NCI-H1694 treated with DMSO at 0.1 percent for 48 hours (cell line): ENCODE measurements at places on chromosomes 12 and 14.

GRCh38 chr14:73633116-73634010 is 11.4 kb upstream of the DNAL1 start:
- DNase-seq: peak; percentile 66

GRCh38 chr14:69044965-69045555 is 66.0 kb upstream of the ACTN1 start:
- DNase-seq: no peak

GRCh38 chr12:24011927-24012507 is 62.5 kb upstream of the SOX5 start:
- no peak for DNase-seq

DNA sequence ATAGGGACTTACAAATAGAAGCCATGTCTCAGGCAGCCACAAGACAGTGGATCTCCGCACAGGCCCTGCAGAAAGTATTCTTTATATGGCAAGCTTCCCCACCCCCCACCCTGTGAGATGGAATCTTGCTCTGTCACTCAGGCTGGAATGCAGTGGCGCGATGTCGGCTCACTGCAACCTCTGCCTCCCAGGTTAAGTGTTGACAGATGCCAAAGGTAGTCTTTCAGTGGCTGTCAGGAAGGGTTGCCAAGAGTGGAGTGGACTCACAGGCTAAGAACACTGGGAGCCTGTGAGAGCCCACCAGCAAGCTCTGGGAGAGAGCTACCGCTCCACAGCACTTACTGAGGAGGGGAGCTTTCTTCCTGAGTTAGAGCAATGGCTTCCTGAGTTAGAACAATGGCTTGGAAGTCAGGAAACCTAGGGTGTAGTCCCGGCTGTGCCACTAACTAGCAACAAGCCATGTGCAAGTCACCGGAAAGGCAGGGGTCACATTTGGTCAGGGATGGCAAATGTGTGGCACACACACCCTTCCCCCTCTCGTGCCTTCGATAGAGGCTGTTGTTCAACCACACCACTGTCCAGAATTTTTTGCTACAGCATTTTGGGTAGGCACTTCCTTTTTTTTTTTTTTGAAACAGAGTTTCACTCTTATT is 2.6 kb downstream of the RNASE1 start:
- no peak for DNase-seq

DNA sequence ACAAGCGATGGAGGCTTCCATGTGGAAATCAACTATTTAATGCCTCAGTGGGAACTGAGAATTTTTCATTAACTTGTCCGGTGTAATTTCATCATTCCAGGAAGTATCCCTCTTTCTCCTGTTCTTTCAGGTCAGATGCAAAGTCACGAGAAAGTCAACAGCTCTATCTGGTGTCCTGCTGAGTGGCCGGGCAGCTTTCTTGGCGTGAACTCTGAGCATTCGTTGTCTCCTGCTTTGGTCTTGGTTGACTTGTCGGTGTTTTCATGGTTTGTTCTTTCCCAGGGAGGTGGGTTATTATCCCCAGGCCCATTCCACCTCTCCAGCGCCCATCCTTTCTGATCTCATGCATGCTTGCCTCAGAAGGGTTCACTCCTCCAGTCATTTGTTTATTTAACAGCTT is 149.1 kb downstream of the GLT1D1 start:
- no peak for DNase-seq

DNA sequence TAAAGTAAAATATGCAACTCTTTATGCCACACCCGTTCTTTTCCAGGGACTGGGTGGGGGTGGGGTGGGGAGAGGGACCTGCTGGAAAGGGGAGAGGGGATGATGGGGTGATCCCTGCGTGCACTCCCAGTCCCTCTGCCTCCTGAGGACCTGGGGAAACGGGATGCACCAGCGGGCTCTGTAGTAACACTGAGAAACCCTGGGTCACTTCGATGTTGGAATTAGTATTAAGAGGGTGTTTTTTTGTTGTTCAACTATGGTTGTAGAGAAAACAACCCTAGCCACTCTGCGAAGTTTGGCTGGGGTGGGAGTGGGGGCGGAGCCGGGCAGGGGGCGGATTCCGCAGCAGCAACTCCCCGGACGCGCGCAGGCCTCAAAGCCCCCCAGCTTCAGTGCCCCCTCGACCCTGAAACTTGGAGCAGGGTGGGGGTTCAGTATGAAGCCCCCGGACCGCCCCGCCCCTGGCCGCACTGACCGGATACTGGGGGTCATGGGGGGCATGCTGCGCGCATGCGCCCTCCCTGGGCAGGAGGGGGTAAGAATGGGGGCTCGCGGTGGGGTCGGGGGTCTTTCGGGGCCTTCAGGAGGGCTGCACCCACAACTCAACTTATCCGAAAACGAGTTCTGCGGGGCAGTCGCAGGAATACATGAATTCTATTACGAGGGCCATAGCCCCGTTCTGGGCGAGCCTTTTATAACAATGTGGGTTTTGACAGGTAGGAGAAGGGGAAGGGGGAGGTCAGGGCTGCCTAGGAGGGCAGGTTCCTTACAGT is 1.3 kb upstream of the ARHGEF25 start:
- no peak for DNase-seq

GRCh38 chr12:98328467-98328866 is 186.9 kb upstream of the TMPO start:
- no peak for DNase-seq

- DNase-seq: no peak
Measured at GRCh38 chr12:91044586-91044985, 13.2 kb downstream of the KERA start.

DNA sequence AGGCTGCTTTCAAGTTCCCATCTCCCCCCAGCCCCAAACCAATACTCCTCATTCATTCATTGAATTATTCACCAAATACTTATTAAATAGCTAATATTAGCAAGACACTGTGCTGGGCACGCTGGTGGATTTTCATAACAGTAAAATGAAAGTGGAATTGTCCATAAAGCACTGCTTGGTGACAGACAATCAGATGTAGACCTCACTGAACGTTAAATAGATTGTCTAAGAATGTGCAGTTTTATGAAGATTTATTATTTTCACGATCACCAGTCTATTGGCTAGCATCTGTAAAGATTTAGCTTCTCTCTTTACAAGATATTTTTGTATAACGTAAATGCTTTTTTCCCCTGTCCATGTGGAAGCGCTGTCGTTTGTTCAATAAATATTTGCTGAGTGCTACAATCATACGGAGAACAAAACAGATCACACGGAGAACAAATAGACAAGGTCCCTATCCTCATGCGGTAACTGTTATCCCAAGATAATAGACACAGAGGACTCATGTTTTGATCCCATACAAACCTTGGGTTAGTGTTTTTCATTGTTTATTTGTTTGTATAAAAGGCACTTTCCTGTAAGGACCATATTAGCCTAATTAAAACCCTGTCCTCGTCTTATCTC is 397.6 kb downstream of the BCAT1 start:
- no peak for DNase-seq

DNA sequence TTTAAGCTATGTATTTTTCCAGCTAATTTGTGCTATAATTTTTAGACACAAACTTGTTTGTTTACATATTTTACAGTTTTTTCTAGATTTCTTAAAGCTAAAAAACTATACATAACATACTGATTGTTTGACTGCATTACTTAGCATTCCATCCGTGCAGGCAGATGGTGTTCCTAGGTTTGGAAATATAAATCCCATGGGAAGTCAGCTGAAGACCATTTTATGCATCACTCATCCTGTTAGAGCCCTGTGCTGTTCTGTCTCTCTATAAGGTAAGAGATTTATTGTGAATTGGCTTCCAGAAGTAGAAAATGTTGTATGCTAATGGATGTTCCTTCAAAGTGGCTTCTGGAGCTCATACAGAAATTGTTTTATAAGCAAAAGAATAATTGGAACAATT is 31.1 kb downstream of the RMST start:
- DNase-seq: peak; percentile 63

DNA sequence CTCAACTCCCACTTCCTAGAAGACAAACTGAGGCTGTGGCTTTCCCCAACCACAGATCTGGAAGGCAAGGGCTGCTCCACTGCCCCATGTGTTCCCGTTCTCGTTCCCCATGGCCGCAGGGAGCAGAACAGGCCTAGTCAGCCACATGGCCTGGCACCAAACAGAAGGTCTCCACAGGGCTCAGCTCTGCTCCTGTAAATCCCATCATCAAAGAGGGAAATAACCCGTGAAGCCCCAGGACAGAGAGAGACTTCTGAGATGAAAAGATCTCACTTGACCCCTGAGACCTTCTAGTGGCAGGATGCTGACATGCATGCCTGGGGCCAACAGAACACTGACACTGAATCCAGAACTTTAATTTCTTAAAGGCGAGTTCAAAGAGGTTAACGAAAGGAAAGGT is 68.9 kb downstream of the BCL11B start:
- no peak for DNase-seq

DNA sequence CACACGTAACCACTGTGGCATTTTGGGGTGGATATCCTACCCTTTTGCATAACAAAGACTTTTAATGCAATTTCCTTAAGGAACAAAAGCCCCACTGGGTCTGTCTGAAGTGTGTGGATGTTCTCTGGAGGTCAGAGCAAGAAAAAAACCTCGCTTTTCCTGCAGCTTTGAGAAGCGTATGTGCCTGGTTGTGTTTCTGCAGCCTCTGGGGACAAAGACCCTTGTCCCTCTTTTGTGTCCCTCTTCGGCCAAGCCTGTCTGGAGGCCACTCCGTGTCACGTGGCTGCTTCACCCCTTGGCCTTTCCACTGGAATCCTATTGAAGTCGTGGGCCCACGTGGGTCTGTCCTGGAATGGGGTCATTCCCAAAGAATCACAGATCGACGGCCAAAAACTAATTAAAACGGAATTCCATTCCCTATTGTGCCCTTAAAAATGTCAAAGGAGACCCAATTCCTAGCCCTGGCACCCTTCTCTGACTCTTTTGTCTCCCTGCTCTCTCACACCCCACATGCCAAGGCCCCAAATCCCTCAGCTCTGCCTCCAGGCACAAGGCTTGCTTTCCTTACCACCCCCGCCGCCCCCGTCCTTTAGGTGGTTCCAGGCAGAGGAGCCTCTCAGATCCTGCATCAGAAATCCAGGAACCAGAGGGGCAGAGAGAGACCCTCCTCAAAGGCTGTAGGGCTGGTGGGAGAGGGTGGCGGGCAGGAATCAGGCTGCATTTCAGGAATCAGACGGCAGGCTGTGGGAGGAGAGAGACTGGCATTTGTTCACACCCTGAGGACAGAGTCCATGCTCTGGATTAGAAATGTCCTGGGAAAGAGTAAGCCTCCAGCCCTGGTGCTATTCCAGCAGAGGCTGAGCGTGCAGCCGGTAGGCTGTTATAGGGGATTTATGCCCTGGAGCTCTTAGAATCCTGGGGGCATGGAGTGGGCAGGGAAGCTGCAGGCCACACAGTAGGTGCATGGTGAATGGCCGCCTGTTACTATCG is 12.6 kb upstream of the CYP46A1 start:
- no peak for DNase-seq

- no peak for DNase-seq
Measured at GRCh38 chr14:75539561-75540478, 17.6 kb downstream of the BATF start.
